ENCODE measurements at places on chromosomes 12 and 14. TPM values are rescaled to one million over a fixed set of nuclear protein-coding genes. Genes with fewer than 3 reads are reported as not detected.

GRCh38 chr12:118033902-118034301, 17.4 kb downstream of the RFC5 start:
- peak; percentile 33 for DNase-seq

DNA sequence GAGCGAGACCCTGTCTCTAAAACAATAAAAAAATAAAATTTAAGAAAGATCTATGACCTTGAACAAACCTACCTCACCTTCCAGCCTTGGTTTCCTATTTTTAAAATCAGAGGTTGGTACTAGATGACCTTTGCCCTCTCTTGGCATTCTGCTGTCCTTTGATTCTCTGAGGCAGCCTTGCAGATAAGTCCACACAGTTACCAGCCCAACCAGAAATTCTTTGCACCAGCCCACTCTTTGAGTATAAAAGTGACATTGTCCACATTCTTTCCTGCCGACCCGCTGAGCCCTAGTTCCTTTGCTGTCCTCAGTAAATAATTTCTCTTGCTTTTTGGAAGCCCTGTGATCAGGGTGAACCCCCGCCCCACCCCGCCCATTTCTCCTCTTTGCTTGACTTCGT, 150.4 kb downstream of the PHETA1 start:
- no peak for DNase-seq

DNA sequence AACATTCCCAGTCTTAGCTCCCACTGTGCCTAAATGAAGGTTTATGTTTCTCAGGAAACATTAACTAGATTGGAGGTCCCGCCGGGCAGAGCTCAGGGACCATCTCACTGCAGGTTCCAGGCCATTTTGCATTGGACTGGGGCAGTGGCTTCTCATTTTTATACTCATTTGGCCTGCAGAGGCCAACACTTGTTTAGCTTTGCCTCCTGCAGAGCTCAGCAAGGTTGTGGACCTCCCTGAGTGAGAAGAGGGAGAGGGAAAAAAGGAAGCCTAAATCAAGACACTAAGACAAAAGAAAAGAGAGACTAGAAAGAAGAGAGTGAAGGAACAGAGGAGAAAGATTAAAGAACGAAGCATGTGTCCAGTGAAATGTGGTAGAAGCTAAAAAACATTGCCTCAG, 280.3 kb downstream of the AKAP6 start:
- DNase-seq: no peak

DNA sequence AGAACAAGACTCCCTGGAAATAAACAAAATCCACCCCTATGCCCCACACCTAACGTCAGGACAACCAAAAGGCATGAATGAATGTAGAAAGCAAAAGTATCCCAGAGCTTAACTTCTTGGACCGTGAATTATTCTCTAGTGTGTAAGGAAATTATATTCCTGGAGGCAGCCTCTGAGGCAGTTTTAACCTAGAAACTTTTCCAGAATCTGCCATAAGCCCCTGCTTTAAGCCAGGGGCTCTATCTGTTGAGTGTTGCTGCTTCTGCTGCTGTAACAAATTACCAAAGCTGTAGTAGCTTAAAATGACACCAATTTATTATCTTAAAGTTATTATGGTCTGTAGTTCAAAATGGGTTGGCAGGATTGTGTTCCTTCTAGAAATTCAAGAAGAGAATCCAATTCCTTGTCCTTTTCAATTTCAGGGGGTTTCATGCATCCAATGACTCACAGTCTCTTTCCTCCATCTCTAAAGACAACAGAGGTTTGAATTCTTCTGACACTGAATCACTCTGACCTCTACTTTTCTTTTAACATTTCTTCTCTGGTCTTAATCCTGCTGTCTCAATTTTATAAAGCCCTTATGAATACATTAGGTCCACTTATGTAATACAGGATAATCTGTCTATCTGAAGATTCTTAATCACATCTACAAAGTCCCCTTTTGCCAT, 242.7 kb downstream of the ATXN7L3B start:
- peak; percentile 46 for DNase-seq

DNA sequence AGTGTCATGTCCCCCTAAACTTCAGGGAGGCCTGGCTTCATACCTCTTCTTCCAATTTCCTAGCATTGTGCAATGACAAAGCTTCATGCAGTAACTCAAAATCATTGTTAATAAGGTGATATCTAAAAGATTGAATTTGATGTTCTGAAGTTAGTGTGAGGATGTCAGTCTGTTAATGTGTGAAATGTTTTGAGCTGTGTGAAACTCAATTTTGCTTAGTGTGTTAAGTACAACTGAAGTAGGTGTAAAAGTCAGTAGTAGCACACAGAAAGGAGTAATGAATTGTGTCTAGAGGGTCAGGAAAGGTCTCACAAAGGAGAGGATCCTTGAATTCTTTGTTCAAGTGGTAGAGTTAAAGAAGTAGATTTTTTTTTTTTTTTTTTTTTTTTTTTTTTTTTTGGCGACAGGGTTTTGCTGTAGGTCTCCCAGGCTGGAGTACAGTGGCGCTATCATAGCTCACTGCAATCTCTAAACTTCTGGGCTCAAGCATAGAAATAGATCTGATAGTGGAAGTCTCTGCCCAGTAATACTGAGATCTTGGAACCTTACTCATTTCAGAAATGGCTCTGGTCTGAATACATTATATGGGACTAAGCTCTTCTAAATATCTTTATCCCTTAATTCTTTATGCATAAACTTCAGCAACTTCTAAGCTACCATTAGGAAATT, 63.9 kb downstream of the FUT8 start:
- no peak for DNase-seq

DNA sequence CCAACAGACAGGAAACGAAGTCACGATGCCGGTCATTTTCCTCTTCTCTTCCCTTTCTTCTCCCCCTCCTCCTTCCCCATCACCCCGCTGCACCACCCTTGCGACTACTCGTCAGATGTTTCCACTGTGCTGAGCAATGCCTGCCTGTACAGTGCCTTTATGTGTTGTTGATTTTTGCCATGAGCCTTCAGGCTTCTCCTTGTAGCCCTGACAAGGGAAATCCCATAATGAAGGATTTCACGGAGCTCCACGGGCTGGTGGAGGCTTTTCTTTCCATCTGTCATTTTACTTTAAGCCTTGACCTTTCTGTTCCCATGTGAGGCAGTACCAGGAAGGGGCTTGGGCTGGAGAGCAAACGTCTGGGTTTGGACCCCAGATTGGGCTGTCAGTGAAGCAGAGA, 28.7 kb upstream of the CCND2 start:
- no peak for DNase-seq

DNA sequence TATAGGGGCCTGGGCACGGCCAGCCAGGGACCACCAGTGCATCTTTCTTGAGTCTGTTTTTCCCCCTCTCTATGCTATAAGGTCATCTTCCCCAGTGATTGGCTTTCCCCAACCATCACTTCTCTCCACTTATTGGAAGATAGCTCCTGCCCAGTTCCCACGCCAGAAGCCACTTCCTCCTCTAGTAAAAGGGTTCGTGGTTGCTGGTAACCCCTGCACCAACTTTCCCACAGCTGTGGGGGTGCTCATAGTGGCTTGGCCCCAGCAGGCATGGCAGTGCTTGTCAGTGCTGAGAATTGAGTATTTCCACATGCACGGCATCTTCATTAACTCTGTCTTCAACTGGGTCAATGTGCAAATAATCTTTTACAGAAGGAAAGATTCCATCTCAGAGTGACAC, 215.4 kb downstream of the FOXN3 start:
- DNase-seq: no peak

GRCh38 chr12:10027311-10027710, 3.2 kb upstream of the CLEC9A start:
- DNase-seq: no peak

DNA sequence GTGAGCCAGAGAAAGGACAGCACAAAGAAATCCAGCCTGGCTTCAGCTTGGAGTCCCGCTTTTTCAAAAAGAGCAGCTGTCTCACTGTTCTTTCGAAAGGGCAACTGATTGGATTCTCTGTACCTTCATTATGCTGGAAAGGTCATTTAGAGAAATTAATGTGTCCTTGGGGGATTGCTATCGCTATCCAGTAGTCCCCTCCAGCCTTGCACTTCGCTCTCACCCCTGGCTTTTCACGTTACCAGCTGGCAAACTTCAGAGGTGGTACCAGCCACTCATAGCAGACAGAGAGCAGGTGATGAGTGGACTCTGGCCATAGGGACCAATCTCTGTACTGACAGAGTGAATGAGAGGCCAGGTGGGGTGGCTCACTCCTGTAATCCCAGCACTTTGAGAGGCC, 11.8 kb upstream of the NUAK1 start:
- no peak for DNase-seq

- DNase-seq: peak; percentile 22
Observed at GRCh38 chr14:82999802-83000201, 1466.1 kb upstream of the SEL1L start.

GRCh38 chr14:64092940-64093339, 201.2 kb downstream of the ESR2 start:
- no peak for DNase-seq

DNA sequence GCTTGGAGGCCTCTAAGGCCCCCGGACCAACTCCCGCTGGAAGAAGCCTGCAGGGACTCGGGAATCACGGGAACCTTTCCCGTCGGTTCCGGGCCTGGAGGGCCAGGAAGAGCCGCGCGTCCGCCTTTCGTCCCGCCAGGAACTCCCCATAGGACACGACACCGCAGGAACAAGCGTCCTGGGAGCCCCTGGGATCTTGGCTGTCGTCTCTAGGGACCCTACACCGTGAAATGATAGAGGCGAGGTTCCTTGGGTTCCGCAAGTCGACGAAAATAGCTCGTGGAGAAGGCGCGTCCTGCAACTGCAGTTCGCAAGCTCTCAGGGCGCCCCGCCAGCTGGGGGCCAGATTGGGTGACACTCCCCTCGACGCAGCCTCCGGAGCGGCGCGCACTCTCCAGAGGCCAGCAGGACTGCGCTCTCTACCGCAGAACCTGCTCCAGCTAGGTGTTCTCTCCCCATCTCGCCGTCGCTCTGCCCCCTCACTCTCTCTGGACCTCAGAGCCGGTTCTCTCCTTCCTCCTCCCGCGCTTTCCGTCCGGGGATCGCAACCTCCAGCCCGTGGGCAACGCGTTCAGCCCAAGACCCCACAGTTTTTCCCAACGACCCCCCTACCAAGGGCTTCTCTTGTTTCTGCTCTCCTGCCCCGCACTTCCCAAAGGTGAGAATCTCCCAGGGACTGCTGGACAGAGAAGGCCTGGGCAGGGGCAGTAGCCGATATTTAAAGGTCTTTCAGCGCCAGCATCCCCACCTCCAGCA, 776 bp downstream of the BMP4 start:
- no peak for DNase-seq

- DNase-seq: no peak
Observed at GRCh38 chr12:132466241-132467201, 23.4 kb upstream of the FBRSL1 start.

DNA sequence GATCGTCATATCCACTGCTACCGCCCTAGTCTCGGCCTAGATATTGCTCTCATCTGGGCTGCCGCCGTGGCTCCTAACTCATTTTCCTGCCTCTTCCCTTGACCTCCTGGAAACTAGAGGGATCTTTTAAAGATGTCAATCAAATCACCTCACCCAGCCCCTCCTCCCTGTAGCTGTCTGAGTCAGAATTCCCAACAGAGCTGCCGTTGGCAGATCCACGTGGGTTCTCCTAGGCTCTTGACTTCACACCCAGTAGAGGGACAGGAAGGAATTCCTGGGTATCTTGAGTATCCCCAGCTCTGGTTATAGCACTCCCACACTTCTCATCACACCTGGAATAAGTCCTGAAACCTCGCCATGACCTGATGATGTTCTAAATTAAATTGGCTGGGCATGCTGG, 11.9 kb downstream of the TGFB3 start:
- no peak for DNase-seq

GRCh38 chr12:22588817-22589216, 36.2 kb upstream of the ETNK1 start:
- DNase-seq: no peak

DNA sequence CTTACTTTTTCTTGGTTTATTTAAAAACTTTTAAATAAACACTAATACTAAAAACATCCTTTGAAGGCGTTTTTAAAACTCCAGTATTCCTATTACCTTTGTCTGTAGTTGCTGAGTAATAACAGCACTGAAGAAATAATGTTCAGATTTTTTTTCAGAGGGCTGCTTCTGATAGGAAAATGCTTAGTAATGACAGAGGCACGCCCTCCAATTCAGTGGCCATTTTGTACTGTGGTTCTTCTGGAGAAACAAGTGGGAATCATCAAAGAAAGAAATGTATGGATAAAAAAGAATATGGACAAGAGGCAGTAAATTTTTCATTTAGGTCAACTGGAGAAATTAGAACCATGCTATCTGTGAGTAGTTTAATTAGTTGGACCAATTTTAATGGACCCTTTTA, 13.6 kb downstream of the VEZT start:
- DNase-seq: peak; percentile 71

GRCh38 chr14:61388976-61389576, 67.7 kb downstream of the PRKCH start:
- DNase-seq: no peak

- DNase-seq: no peak
Observed at GRCh38 chr14:89007906-89008305, 183.5 kb downstream of the TTC8 start.

GRCh38 chr14:85533023-85533860, 3.3 kb downstream of the FLRT2 start:
- DNase-seq: peak; percentile 87

GRCh38 chr14:45940318-45940717, 687.3 kb upstream of the MIS18BP1 start:
- DNase-seq: no peak

GRCh38 chr12:83378186-83378727, 691.6 kb downstream of the TMTC2 start:
- DNase-seq: no peak

DNA sequence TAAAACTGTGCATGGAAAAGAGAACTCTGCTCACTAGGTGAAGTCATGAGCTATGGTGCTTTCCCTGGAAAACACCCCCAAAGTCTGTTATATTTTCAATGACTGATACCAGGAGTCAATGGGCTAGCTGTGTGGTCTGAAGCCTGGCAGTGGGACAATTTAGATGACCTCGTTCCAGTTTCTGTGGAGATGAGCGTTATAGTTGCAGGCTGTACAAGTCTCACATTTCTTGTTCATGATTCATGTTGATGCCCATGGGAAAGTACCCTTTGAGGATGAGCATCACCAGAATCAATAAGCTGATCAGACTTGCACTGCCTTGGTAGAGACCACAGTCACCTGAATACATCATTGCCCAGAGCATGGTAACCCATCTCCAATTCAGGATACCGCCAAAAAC, 70.7 kb downstream of the NOVA1 start:
- DNase-seq: peak; percentile 72

- no peak for DNase-seq
Observed at GRCh38 chr14:64715628-64716412, 11.6 kb downstream of the PLEKHG3 start.

GRCh38 chr14:50772412-50772811, 58.5 kb downstream of the NIN start:
- peak; percentile 80 for DNase-seq

SAMD15 gene
- total RNA-seq: 1.3 TPM

DPPA3 gene
- total RNA-seq: not detected

C3AR1 gene
- 0.28 TPM for total RNA-seq

KRT71 gene
- total RNA-seq: not detected

TAS2R19 gene
- total RNA-seq: 8.1 TPM

SYCP3 gene
- total RNA-seq: not detected

KCTD10 gene
- 72.1 TPM for total RNA-seq

KMT2D gene
- 6.6 TPM for total RNA-seq

ADAMTS20 gene
- not detected for total RNA-seq

G2E3 gene
- total RNA-seq: 19.4 TPM

LRRC10 gene
- not detected for total RNA-seq

HOXC6 gene
- total RNA-seq: not detected

SERPINA5 gene
- not detected for total RNA-seq

NANOG gene
- total RNA-seq: not detected

TMEM120B gene
- 9.2 TPM for total RNA-seq

SLC25A21 gene
- total RNA-seq: 0.90 TPM

CCDC197 gene
- total RNA-seq: not detected

KRT79 gene
- not detected for total RNA-seq

NTS gene
- total RNA-seq: not detected

PGF gene
- total RNA-seq: 0.28 TPM

SMIM41 gene
- total RNA-seq: not detected
